ENCODE measurements at places on chromosomes 5 and 9.

DNA sequence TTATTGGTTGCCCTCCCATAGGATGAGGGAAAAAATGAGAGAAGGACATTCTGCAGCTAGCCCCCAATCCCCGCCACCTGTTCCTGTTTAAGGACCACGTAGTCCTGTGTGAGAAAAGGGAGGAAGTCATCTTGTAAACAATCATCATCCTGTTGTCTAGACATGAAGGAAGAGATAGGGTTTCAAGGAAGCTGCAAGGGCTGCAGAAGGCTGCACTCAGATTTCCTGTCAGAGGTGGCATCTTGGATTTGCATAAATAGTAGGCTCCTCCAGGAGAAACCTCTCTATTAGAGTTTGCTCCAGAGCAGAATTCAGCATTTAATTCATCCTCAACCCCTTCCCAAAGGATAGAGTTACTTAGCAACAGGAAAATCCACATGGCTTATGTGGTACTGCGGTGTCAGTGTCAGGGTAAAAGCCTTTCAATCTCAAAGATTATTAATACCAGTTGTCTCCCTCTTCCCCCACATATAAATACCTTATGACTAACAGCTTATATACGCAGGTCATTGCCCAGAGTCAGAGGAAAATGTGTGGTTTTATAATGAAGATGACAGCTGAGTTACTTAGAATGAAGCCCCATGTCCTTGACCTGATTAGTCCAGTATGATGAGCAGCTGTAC, 4.6 kb upstream of the DNAJC18 start:
- no peak for DNase-seq

GRCh38 chr5:132190161-132190817, 37.4 kb downstream of the P4HA2 start:
- DNase-seq, result no peak

- DNase-seq, result no peak
Observed at GRCh38 chr5:1280177-1281037, 14.5 kb downstream of the TERT start.

DNA sequence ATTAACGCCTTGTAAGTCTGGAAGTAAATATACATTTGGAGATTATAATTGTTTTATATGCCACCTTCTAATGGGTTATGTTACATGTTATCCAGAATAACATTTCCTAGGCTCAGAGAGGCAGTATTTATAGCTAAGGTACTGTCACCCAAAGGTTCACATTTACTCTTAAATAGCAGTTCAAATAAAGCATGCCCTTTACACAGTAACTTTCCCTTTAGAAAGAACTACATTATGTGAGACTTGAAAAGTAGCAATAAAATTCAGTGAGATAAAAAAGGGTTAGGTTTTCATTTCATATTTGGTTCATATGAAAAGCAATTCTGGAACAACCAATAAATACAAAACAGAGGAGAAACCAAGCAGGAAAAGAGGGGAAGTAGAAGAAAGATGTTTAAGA, 35.1 kb downstream of the SKIC3 start:
- no peak for DNase-seq

DNA sequence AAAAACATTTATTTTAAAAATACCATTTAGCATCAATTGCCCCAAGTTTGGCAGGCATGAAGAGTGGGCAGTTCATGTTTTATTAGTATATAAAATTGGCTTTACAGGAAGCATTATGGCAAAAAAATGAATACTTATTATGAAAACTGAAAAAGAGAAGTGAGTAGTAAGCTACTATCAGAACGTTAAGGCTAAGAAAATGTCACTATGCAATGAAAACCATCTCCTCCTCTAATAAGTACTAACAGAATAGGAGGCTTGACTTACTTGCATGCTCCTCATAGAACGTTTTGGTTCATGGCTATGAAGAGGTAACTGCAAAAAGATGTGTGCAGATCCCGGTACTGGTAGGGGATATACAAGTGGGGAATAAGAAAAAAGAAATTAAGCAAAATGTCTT, 23.6 kb downstream of the TICAM2 start:
- no peak for DNase-seq

DNA sequence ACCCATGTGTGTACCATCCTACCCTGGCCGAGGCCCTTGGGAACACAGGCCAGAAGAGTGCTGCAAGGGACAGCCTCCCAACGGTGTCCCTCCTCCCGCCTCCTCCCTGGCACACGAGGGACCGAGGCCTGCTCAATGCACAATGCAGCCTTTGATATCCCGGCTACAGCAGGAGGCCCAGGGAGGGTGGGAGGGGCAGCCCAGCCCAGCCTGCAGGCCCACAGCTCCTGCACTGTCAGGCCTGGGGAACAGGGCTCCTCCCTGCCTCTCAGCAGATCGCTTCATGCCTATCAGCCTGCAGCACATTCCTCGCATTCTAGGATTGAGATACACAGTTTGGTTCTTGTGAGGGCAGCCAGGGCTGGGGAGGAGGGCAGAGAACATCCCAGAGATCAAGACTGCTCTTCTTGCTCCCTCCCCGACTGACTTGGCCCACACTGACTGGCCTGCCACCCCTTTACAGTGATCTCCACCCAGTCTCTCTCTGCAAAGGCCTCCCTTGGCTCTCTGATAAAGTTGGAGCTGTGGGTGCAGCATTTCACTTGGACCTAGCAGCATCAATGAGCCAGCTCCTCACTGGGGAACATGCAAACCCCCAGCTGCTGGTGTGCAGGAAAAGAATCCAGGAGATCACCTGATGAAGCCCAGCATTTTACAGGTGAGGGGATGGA, at the start of gene SH3TC2:
Gene SH3TC2, minus strand, starts transcription at position 46 of the 671 bp plus-strand sequence. Its CDS starts 40 bp downstream, at position 6.
- DNase-seq, result no peak

Data from stimulated activated CD4-positive, alpha-beta T cell treated with anti-CD3 and anti-CD28 coated beads, Interleukin-1b, Interleukin-23, amount 100 ng/mL, for 4 hours (primary cell).